Activated naive CD4-positive, alpha-beta T cell treated with anti-CD3 and anti-CD28 coated beads, Interleukin-2, amount 10 ng/mL, durations not matched to agents 5 hours and 36 hours (primary cell): ENCODE measurements at places on chromosomes 12 and 14. TPM values are rescaled to one million over a fixed set of nuclear protein-coding genes. Genes with fewer than 3 reads are reported as not detected.

Gene TRIM9
- total RNA-seq = 0.34 TPM

Gene CLMN
- 1.5 TPM for total RNA-seq

Gene SDSL
- total RNA-seq = not detected

Gene GPR68
- total RNA-seq = 23.9 TPM

Gene FOXA1
- not detected for total RNA-seq

Gene ACOT4
- total RNA-seq = 1.1 TPM

Gene POTEG
- not detected for total RNA-seq

Gene PRR4
- 1.5 TPM for total RNA-seq

Gene FITM1
- 1.5 TPM for total RNA-seq

Gene DIABLO
- total RNA-seq = 34.0 TPM

Gene BHLHE41
- total RNA-seq = not detected

Gene TIGAR
- total RNA-seq = 14.8 TPM

Gene SLC24A4
- total RNA-seq = not detected

Gene ARID4A
- 33.6 TPM for total RNA-seq

Gene SIX6
- total RNA-seq = not detected

Gene EXOC3L4
- not detected for total RNA-seq

Gene GYS2
- not detected for total RNA-seq

Gene ABCC9
- not detected for total RNA-seq

Gene TTC9
- 15.7 TPM for total RNA-seq

Gene LRP1-AS
- not detected for total RNA-seq

Gene TSPAN11
- not detected for total RNA-seq

Gene IL31
- not detected for total RNA-seq

Gene SLCO1A2
- not detected for total RNA-seq

Gene GPD1
- total RNA-seq = 0.20 TPM

Gene ENO2
- 157 TPM for total RNA-seq

Gene PAN2
- total RNA-seq = 82.8 TPM

Gene KRT75
- not detected for total RNA-seq

Gene CD27
- 160 TPM for total RNA-seq

Gene NKX2-1
- total RNA-seq = not detected

Gene KRT72
- 5.4 TPM for total RNA-seq

Gene AVPR1A
- total RNA-seq = not detected

Gene GPRC5A
- 0.23 TPM for total RNA-seq

Gene DEGS2
- 0.58 TPM for total RNA-seq

Gene TPPP2
- not detected for total RNA-seq

Gene KSR2
- total RNA-seq = not detected

Gene COPZ1
- 117 TPM for total RNA-seq

Gene MMP14
- 0.99 TPM for total RNA-seq

Gene NTN4
- total RNA-seq = not detected

Gene GLT8D2
- 0.22 TPM for total RNA-seq

Gene KRT85
- not detected for total RNA-seq

Gene TSPAN19
- total RNA-seq = not detected

Gene EIF2B2
- 45.5 TPM for total RNA-seq

Gene RNU4-1
- total RNA-seq = 2,200 TPM

Gene RGS6
- total RNA-seq = 0.14 TPM

Gene ITPK1
- 57.9 TPM for total RNA-seq

Gene LALBA
- not detected for total RNA-seq
